Chondrocyte (in vitro differentiated cells): ENCODE measurements at places on chromosomes 13 and 19. TPM values are rescaled to one million over a fixed set of nuclear protein-coding genes. Genes with fewer than 3 reads are reported as not detected.

DNA sequence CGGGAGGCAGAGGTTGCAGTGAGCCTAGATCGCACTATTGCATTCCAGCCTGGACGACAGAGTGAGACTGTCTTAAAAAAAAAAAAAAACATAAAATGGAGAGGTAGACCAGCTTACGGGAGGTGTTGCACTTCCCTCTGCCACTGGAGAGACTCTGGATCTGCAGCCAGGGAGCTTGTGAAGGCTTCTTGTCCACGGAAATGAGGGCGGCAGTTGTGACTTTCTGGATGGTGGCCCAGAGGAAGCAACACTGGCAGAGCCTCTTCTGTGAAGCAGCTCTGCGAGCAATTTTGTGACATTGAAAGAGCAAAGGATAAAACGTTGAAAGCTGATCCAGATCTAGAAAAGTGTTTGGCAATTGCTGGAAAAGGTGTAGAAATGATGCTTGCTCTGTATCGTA lies 10.4 kb downstream of the SPINT2 start:
- H3K36me3 ChIP-seq, result no peaks in the 10 kb centered on the region
- no peaks in the 10 kb centered on the region for H3K27me3 ChIP-seq
- no peak overlapping the region for H3K27ac ChIP-seq

DNA sequence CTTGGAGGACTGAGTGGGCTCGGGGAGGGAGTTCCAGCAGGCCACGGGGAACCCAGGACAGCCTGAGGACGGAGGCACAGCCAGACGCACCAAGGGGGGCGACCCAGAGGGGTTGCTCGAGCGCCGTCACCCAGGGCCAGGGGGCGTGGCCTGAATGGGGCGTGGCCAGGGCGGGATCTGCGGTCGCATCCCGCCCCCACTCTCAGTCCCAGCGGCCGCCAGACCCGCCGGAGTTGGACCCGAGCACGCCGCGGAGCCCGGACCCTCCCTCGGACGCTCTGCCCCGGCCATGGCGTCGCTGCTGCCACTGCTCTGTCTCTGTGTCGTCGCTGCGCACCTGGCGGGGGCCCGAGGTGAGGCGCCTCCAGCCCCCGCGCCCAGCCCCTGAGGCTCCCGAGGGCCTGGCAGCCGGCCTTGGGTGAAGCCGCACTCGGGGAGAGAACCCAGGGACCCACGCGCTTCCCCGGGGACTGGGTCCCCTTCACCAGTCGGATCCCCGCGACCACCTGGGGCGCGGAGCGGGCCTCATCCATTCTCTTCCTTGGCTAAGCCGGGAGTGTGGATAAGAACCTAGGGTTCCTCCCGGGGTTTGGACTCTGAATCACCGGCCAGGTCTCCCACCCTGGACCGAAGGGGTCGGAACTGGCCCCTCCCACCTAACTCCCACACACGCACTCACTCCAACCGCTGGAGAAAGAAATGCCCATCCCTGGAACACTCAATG lies at the start of gene CILP2:
CILP2 (plus strand) TSS at position 205 of the 724 bp plus-strand sequence; CDS start at position 290, 85 bp downstream.
- H3K27me3 ChIP-seq, result peaks cover 3% of the 10 kb centered on the region
- H3K27ac ChIP-seq, result no peak within 1 kb of the TSS
- H3K36me3 ChIP-seq, result no peaks in the 10 kb centered on the region
- H3K4me1 ChIP-seq, result peaks cover 20% of the 10 kb centered on the region
- H3K4me3 ChIP-seq, result peak within 1 kb of the TSS; percentile 48

DNA sequence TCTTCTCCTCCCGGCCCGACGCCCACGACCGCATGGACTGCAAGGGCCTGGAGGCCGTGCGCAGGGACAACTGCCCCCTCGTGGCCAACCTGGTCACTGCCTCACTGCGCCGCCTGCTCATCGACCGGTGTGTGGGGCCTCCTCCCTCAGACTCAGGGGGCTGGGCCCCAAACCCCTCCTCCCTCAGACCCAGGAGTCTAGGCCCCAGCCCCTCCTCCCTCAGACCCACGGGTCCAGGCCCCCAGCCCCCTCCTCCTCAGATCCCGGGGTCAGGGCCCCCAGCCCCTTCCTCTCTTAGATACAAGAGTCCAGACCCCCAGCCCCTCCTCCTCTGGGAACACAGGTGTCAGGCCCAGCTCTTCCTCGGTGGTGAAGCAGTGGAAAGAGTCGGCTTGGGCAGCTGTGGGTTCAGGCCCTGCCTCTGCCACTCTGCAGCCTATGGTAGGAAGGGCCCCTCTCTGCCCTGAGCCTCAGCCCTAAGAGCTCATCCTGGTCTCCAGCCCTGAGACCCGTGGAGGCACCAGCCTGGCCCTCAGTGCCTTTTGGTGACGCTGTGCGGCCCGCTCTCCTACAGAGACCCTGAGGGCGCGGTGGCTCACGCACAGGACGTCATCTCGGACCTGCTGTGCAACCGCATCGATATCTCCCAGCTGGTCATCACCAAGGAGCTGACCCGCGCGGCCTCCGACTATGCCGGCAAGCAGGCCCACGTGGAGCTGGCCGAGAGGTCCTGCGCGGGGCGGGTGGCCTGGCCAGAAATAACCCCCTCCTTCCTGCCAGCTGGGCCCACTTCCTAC lies 3.7 kb upstream of the SPIB start:
- H3K4me1 ChIP-seq, result peaks cover 4% of the 10 kb centered on the region
- no peak overlapping the region for H3K27ac ChIP-seq
- no peak overlapping the region for H3K4me3 ChIP-seq
- peaks cover 3% of the 10 kb centered on the region for H3K36me3 ChIP-seq

GRCh38 chr19:48290771-48291488 lies 21.0 kb downstream of the ZNF114 start:
- H3K36me3 ChIP-seq, result peaks cover 8% of the 10 kb centered on the region
- H3K27me3 ChIP-seq, result no peaks in the 10 kb centered on the region
- H3K27ac ChIP-seq, result peak overlapping the region; percentile 24
- peak overlapping the region; percentile 79 for H3K4me3 ChIP-seq

- no peaks in the 10 kb centered on the region for H3K36me3 ChIP-seq
- H3K27ac ChIP-seq, result no peak overlapping the region
- no peak overlapping the region for H3K4me3 ChIP-seq
- DNase-seq, result peak; percentile 82
- peaks cover 15% of the 10 kb centered on the region for H3K27me3 ChIP-seq
Observed at GRCh38 chr19:8132858-8133458, 16.4 kb downstream of the FBN3 start.

DNA sequence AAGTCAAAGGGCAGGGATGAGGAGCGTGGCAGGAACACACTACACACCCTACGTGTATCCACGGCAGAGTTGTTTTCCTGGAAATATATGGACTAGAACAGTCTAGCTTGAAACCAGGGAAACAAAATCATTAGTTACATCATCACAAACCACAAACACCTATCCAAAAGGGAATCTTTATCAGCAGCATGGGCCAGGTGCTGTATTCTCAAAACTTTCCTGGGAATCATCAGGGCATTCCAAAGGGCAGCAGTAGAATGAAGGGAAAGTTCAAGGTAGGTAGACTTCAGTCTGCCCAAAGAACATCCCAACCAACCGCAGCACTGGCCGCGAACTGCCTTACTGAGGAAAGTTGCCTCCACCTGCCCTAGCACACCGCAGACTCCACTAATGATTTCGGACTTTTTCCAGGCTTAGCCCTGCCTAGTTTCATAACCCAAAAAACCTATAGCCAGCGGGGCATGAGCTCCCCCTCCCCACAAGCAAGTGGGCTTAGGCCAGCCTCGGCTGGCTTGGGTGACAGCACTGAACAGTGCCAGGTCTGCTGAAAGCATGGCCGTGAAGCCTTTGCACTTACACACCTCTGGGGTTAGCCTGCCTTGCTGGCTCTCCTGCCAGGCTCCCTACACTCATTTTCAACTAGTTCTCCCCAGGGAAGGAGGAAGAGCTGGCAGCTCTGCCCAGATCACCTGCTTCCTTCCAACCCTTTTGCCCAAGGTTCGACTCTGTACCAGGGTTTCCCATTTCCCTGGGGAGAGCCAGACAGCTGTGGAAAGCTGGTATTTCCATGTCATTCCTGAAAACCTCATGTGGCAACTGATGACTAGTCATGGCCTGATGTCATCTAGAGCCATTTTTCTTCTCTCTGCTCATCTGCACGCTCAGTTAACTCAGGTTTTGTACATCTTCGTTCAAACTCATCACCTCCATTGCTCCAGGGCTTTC lies 77.3 kb upstream of the UBAC2 start:
- no peak overlapping the region for H3K4me3 ChIP-seq
- H3K4me1 ChIP-seq, result peaks cover 38% of the 10 kb centered on the region
- DNase-seq, result no peak

DNA sequence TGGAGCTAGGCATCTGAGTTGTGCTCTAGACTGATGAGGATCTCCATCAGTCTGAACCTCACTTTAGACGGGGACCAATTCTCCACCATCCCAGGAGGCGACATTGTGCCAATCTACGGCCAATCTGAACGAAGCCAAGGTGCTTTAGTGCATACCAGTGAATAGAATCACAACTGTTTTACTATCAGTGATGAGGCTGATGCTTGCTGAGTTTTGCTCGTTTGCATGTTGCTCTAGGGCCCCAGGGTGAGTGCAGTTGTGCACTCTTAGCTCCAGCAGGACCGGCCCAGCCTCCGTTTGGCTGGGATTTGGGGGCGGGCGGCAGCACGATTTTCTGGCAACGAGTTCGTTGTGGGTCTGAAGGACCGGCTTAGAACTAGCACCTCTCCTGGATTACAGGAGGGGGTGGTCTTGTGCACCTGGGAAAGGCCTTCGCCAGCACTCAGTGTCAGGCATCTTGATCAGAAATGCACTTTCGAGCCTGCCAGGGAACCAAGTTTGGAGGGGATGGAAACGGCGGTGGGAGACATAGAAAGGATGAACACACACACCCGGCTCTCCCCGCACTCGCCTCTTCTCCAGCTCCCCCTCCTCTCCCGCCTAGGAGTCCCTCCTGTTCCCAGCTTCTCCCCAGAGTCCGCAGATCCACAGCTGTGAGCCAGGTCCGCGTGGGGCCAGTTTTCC lies 4.4 kb downstream of the GSX1 start:
- peaks cover 5% of the 10 kb centered on the region for H3K36me3 ChIP-seq
- no peak for DNase-seq
- H3K27ac ChIP-seq, result no peak overlapping the region
- peak overlapping the region; percentile 57 for H3K4me3 ChIP-seq

- DNase-seq, result no peak
- H3K4me1 ChIP-seq, result peaks cover 47% of the 10 kb centered on the region
- peak overlapping the region; percentile 92 for H3K27ac ChIP-seq
- H3K27me3 ChIP-seq, result no peaks in the 10 kb centered on the region
- no peaks in the 10 kb centered on the region for H3K36me3 ChIP-seq
- peak overlapping the region; percentile 7 for H3K4me3 ChIP-seq
Observed at GRCh38 chr13:20713751-20714150, 10.3 kb downstream of the IL17D start.

DNA sequence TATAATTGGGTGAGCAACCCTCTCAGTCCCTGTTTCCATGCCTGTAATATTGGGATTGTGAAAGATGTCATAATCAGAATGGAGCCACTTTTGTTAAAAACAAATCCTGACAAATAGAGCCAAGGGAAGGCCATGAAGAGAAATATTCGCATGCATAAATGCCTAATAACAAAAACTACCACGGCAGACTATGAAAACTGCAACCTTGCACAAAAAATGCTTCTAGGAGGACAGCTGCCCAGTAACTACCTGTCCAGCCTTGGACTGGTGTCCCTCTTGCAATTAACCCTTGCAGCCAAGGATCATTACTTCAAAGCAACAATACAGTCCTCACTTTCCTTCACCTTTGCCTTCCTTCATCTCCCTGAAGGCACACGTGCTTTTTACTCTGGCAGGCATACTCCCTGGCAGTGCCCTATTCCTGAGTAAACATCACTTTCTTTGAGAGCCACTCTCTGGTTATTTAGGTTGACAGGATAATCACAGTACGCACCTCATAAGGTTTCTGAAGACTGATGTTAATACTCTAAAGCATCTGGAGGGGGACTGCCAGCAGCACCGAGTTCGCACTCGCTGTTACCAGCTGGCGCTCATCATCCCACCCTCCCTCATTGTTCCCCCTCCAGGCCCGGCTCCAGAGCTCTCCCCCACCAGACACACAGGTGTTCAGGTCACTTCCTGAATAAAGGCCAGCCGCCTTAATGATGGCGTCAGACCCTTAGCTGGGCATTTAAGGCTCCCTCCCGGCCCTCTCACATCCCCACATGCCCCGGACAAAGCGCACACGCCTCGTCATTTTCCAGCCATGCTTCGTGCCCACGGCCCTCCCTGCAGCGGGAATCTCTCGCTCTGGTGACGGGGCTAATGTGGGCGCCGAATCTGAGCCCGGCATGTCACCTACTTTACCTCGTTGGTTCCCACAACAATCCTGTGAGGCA lies 57.3 kb downstream of the CDADC1 start:
- no peaks in the 10 kb centered on the region for H3K36me3 ChIP-seq
- H3K4me1 ChIP-seq, result peaks cover 38% of the 10 kb centered on the region
- DNase-seq, result no peak
- H3K27ac ChIP-seq, result no peak overlapping the region
- no peaks in the 10 kb centered on the region for H3K27me3 ChIP-seq
- H3K4me3 ChIP-seq, result no peak overlapping the region

- no peak overlapping the region for H3K27ac ChIP-seq
- DNase-seq, result no peak
- H3K36me3 ChIP-seq, result peaks cover 3% of the 10 kb centered on the region
- no peak overlapping the region for H3K4me3 ChIP-seq
Observed at GRCh38 chr13:51759240-51759639, 44.7 kb downstream of the DHRS12 start.

DNA sequence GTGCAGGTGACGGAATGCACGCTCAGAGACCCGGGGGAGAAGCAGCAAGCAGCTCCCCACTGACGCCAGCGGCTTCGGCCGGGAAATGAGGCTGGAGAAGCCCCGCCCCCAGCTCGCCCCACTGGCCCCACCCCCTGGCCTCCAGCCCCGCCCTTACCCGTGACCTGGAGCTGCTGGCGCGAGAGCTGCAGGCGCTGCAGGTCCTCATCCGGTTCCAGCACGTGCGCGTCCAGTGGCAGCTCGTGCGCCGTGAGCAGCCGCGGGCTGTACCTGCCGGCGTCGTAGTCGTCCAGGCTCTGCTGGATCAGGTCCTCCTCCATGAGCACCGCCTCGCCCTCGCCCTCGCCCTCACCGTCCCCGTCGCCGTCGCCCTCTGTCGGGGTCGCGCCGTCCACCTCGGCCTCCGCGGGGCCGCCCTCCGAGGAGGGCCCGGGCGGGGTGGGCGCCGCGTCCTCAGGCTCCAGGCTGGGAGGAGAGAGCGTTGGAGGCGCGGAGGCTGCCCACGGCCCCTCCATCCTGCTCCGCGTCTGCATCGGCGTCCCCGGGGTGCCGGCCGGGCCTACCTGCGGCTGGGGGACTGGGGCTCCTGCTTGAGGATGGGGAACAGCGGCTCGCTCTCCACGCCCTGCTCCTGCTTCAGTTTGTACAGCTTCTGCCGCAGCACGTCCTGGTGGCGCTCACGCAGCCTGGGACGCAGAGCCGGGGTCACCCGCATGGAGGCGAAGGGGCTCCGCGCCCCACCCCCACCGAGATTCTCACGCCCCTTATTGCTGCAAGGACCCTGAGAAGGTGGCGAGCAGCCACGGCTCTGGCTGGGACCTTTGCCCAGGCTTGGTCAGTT lies 6.4 kb upstream of the TBXA2R start:
- peak; percentile 92 for DNase-seq
- H3K36me3 ChIP-seq, result peaks cover 5% of the 10 kb centered on the region
- no peaks in the 10 kb centered on the region for H3K27me3 ChIP-seq
- H3K27ac ChIP-seq, result no peak overlapping the region

The CLEC11A gene
- total RNA-seq, result 2.9 to 5.4 TPM (median 5.1 TPM) in 3 replicates

The NDUFA11 gene
- 202 to 224 TPM (median 204 TPM) in 3 replicates for total RNA-seq

The ZNF93 gene
- total RNA-seq, result 6.1 to 10.0 TPM (median 7.2 TPM) in 3 replicates

The NFIX gene
- 95.4 to 117 TPM (median 98.9 TPM) in 3 replicates for total RNA-seq

The PRX gene
- 3.6 to 4.9 TPM (median 4.5 TPM) in 3 replicates for total RNA-seq

The ZNF787 gene
- total RNA-seq, result 22.4 to 26.6 TPM (median 26.5 TPM) in 3 replicates
